ENCODE measurements at places on chromosomes 16 and 17.

DNA sequence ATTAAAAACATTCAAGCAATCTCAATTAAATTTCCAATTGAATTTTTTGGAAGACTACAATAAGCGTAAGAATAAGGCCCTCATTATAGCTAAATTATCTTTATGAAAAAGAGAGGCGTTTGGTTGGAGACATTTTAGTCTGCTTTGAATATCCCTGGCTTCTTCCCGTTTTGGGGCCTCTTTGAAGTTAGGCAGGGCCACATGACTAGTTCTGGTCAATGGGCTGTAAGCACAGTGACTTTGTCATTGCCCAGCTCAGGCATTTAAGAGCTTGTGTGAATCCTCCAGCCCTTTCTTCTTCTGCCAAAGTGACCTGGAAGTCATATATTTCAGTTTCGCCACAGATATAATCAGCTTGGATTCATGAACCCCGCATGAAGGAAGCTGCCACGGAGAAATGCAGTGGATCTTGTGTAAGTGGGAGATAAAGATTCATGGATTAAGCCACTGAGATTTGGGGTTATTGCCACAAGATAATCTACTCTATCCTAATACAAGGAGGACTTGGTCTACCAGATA lies 21.7 kb upstream of the UBTF start:
- no peak for DNase-seq

DNA sequence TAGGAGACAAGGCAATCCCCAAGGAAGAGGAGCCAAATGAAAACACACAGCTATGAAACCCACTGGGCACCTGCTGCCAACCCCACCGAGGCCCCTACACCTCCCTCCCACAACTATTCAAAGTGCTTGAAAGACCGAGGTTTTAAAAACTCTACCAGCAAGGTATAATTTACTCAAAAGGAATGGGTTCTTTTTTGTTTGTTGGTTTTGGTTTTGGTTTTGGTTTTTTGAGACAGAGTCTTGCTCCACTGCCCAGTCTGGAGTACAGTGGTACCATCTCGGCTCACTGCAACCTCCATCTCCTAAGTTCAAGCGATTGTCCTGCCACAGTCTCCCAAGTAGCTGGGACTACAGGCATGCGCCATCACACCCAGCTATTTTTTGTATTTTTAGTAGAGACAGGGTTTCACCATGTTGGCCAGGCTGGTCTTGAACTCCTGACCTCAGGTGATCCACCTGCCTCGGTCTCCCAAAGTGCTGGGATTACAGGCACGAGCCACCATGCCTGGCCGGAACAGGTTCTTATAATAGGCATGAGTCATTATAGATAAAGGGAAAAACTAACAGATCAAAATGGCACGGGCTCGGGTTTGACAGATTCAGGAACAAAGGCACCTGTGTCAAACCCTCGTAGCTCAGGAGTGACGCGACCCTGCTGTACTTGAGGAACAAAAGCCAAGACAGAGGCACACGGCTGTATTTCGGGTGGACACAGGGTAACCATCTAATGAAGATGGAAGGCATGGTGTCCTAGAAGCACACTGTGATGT lies 40.7 kb downstream of the COTL1 start:
- no peak for DNase-seq

- DNase-seq = no peak
Measured at GRCh38 chr16:48454051-48454450, 68.8 kb upstream of the SIAH1 start.

DNA sequence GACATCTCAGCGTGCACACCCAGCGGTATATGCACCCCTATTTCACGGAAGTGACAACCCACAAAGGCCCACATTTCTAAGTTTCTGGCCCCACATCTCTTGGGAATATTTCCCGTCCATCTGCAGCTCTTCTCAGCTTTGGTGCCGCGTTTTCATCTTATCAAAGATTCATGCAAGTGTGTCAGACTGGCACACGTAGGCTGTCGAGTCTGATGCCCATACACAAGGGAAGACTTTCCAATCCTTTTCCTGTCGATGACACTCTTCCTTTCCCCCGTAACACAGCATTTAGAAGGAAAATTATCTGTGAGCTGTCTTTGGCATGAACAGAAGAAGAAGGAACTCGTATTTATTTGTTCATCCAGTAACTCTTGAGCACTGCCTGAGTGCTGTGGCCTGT lies 83.0 kb downstream of the SHISA6 start:
- no peak for DNase-seq

- DNase-seq = no peak
Measured at GRCh38 chr17:3955673-3955988, 8.6 kb downstream of the ATP2A3 start.

- DNase-seq = peak; percentile 81
Measured at GRCh38 chr16:46853713-46854443, 22.9 kb upstream of the C16orf87 start.

DNA sequence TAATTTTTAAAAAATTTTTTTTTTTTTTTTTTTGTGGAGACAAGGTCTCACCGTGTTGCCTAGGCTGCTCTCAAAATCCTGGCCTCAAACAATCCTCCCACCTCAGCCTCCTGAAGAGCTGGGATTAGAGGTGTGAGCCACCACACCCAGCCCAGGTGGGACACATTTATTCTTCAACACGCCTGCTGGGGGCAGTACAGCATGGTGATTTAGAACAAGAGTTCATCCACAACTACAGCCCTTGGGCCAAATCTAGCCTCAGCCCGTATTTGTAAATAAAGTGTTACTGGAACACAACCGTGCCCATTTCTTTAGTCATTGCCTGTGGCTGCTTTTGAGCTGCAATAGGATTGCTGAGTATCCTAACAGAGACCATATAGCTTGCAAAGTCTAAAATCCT lies 92.8 kb downstream of the KATNIP start:
- DNase-seq = no peak

DNA sequence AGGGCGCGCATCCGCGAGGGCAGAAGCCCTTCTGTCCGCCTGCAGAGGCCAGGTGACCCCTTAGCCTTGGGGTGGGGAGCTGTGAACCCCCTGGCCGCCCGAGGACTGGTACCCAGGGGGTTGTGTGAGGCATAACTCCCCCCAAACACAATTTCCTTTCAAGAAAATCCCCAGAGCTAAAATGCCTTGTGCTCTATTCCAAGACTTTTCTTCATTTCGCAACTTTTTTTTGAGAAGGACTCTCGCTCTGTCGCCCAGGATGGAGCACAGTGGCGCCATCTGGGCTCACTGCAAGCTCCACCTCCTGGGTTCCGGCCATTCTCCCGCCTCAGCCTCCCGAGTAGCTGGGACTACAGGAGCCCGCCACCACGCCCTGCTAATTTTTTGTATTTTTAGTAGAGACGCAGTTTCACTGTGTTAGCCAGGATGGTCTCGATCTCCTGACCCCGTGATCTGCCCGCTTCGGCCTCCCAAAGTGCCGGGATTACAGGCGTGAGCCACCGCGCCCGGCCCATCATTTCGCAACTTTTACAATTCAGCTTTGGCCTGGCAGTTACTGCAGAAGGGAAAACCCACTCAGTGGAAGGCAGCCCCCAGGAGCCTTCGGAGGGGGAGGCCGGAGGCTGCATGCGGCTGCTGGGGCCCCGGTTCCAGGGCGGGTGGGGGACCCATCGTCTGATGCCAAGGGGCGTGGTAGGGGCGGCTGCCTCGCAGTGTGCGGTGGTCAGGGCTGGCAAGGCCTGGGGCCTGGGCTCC lies 963 bp upstream of the APRT start:
- DNase-seq = peak; percentile 79

DNA sequence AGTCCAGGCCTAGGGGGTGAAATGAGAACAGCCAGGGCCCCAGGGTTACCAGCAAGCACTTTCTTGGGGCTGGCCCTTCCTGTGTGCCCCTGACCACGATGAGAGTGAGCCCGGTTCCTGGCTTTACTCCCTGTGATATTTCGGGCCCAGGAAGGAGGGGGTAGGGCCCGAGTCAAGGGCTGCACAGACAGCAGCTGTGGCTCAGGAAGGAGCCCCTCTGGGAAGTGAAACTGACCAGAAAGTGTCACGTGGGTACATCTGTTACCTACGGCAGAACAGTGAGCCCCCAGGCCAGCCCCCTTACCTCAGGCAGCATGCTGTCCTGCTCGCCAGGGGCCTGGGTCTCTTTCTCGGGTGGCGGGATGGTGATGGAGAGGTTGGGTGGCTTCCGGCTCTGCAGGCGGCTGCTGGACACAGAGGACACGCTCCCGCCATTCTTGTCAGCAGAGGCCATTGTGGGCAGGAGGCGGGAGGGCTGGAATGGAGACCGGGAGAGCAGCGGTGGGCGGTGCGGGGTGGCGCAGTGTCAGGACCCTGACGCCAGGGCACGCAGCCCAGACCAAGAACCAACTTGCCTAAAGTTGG lies 13.8 kb downstream of the AANAT start:
- no peak for DNase-seq

DNA sequence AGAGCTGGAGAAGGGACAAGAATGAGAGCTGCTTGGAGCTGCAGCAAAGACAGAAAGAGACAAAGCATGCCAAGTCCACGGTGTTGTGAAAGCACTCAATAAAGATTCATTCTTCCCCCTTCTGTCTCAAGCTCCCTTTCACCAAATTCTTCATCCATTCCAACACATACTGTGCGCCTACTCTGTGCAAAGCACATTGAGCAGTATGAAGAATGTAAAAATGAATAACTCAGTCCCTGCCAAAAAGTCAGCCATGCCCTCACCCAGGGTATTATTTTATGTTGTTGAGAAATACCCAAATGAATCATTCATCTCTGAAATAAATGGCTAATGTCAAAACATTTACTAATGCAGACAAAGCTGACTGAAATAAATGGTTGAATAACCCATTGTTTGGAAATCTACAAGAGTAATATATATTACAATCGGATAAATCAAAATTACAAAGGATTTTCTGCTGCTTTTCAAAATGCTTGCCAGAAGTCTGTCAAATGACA lies 282.9 kb upstream of the IRX5 start:
- DNase-seq = no peak

DNA sequence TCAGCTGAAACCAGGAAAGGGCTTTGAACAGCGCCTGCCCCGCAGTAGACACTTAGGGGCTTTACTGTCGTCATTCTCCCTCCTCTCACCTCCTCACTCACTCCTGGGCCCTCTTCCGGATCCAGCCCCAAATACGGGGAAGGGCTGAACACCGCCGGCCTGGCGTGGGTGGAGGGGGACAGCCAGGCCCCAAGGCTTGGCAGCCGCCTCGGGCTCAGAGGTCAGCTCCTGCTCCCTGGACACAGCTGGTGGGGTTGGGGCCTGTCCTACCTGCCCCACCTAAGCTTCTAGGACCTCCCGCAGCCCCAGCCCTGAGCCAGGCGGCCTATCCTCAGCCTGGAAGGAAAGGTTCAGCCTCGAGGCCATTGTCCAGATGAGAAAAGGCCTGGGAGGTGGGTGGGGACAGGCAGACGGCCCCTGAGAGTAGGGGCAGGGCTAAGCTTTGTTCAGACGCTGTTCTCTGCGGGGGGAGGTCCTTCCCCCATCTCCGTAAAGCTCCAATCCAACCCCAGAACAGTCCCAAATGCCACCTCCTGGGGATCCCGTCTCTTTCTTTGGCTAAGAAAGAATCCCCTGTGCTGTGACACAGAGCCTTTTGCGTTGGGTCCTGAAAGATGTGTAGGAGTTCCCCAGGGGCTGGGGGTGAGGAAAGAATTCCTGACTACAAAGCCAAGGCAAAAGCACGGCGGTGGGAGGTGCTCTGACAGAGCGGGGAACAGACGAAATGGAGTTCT lies 881 bp upstream of the LLGL1 start:
- no peak for DNase-seq

- no peak for DNase-seq
Measured at GRCh38 chr17:9294661-9295210, 273.4 kb downstream of the NTN1 start.

Measured in T47D (cell line).